ENCODE measurements at places on chromosomes 12 and 14.
A peak's percentile ranks its signal among the peaks of the same experiment; 100 is the strongest.

GRCh38 chr14:102370305-102370809 is 7.6 kb downstream of the TECPR2 start:
- no peak for DNase-seq

DNA sequence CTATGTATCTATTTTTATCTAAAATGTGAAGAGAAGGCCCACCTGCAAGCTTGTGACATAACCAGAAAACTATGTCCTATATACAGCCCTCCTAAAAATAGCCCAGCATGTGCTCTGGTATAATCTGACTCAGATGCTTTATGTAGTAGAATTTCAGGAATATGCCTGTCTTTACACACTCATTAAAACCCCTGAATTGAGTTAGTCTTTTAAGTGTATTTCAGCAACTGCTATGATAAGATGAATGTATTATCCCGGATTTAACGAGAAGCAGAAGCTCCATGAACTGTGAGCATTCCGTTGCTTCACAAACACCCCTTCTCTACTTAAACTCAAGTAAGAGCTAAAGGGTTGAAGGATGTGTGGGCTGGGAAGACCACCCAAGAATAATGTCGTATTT is 89.9 kb upstream of the PRICKLE1 start:
- no peak for DNase-seq

DNA sequence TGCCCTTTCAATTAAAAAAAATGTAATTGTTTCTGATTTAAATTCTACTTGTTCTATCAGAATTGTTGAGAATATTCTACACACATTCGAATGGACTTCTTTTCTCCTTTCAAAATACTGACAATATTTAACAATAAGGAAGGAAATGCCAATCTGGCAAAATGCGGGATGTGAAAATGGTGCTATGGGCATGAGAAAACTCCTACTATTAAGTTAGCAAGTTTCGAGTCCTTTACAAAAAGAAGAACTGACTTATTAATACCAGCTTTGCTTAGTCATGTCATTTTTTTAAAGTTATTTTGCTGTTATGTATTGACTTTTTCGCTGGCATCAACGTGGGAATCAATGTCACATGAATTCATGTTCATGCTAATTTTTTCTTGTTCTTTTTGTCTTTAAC is 31.7 kb upstream of the ARL1 start:
- DNase-seq, result no peak

DNA sequence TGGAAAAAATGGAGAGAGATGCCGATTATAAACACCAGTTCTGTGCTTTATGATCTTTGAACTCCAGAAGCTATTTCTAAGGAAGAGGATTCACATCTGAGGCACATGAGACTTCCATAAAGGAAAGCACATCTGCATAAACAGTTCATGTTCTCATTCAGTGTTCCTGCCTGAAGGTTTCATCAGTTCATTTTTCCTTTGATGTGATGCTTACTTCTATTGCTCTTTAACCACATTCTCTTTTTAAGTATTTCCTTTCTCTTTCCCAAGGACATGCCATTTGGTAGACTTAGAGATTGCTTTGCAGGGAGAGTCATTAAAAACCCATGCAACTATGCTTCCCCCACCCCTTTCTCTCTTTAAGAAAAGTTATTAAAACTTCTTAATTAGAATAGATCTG is 387.0 kb upstream of the FLRT2 start:
- DNase-seq, result no peak

GRCh38 chr12:58657190-58657589 is 263.1 kb downstream of the LRIG3 start:
- DNase-seq, result no peak

- no peak for DNase-seq
Observed at GRCh38 chr14:105838591-105839424, 312.4 kb downstream of the TMEM121 start.

- no peak for DNase-seq
Observed at GRCh38 chr14:105214324-105214915, 33.3 kb upstream of the NUDT14 start.

GRCh38 chr14:56324454-56324853 is 206.2 kb downstream of the PELI2 start:
- DNase-seq, result no peak

GRCh38 chr12:110549716-110550115 is 33.4 kb downstream of the PPTC7 start:
- no peak for DNase-seq

GRCh38 chr14:63039866-63040265 is 5.4 kb downstream of the KCNH5 start:
- DNase-seq, result no peak

- DNase-seq, result no peak
Observed at GRCh38 chr14:55724736-55725135, 144.7 kb downstream of the KTN1 start.

- DNase-seq, result peak; percentile 47
Observed at GRCh38 chr12:113577464-113578129, 105.9 kb upstream of the LHX5 start.

DNA sequence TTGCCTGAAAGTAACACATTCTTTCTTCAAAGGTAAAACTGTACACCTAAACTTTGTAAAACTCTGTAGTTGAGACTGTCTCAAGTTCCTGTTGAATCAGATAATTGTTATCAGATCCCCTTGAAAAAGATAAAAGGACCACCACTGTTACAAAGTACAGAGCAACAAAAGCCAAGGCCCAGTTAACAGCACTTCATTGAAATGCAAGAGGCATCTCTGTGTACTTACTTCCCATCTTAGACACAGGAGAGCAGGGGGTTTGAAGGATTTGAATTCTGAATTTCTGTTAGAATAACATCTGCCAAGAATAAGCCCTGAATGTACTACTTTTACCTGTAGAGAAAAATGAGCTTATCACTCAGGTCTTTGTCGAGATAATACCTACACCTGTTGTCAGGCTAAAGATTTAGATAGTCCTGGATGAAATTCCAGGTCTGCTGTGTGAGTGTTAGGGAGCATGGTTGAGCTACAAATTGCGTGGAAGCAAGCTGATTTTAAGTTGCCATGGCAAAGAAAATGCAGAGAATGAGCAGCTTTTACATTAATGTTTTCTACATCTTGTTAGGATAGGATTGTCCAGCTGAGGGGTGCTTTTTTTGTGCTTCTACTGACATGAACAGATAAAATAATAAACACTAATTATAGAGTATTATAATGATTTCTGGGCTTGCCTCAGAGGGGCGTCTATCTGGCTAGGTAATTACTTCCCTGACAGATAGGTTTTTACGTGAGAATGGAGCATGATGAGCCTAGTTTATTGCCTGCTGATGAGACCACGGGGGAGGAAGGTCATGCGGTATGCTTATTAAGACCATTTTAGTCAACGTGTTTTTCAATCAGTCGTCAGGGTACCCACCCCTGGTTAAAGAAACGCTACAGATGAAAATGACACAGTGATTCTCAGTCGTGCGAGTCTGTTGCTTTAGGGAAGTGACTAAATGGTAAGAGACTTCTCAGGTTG is 309.2 kb downstream of the PAWR start:
- no peak for DNase-seq

GRCh38 chr14:87334997-87335685 is 657.8 kb downstream of the GALC start:
- DNase-seq, result no peak

- DNase-seq, result no peak
Observed at GRCh38 chr14:51691176-51691575, 39.5 kb downstream of the FRMD6 start.

DNA sequence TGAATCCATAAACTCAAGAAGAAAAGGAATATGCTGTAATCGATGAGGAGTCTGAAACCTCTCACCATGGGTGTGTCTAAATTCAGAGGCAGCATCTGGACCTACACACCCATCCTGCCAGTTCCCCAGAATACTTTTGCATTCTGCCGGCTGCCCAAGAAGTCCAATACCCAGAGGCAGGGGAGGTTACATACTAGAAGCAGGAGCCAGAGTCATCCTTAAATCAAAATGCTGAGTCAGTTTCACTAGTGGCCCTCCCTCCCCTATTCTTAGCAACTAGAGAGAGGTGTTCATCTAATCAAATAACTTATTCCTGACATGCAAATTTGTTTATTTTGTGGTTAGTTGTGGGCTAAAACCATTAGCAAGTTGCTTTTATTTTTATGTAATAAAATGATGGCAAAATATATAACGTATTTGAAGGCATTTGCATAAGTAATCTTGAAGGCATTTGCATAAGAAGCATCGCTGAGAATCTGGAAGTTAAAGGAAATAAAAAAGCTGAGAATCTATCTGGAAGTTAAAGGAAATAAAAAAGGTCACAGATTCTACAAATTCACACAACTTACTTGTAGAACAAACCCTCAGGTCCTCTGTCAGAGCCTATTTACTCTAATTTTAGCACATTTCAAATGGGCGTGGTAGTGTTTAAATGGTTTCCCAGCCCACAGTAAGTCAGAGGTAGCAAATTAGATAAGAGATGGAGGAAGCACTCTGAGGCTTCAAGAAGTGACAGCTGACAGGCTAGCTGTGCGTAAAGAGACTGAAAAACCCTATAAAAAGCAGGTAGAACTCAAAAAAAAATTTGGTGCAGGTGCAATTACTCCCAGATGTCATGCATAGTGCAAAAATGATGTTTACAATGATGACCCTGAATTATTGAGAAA is 7.8 kb downstream of the BHLHE41 start:
- DNase-seq, result peak; percentile 23

DNA sequence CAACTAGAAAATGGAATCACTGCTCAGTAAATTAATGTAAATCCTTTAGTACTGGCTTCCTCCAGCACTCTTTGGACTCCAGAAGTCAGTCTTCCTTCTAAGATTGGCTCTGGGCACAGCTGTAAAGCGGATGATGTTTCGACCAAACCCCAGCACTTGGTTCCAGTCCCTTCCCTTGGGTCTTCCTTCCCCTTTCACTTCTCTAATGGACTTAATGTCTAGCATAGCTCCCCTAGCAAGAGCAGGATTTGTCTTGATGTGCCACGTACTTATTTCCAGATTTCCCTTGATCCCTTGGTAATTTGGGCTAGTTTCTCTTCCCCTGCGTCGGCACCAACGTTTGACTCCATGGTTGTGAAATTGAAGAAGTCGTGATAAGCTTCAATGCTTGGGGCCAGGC is 28.3 kb downstream of the C12orf75 start:
- DNase-seq, result peak; percentile 40

DNA sequence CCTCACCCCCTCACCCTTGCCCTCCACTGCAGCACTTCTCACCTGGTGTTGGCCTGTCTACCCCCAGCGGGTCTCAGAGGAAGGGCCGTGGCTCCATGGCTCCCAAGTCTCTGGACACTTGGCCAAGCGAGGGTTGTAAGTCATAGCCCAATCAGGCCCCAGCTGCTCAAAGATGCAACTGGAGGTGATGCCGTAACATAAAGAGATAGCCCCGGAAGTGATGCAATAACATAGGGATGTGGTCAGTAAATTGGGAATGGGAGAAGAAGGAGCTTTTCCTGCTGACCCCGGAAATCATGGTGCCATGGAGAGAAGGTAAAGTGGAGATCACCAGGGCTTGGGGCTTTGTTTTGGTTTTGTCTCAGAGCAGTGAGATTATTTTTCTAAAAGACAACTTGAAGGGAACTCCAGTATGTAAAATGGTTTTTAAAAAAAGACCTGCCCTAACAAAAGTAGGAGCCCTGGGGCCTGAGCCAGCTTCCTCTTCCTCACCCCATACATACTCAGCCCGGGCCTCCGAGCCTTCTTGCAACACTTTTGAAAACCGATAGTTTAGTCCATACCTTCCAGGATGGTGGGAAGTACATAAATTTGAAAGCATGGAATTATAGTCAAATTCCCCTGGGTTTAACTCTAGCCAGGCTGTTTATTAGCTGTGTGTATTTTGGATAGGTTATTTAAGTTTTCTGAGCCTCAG is 212.5 kb downstream of the CRADD start:
- no peak for DNase-seq

All from head of caudate nucleus (tissue), 42 donors.